CD14-positive monocyte (primary cell): ENCODE measurements at places on chromosomes 3 and 15.
A peak's percentile ranks its signal among the peaks of the same experiment; 100 is the strongest.

- DNase-seq, result no peak
Observed at GRCh38 chr3:7270731-7271130, 409.8 kb downstream of the GRM7 start.

DNA sequence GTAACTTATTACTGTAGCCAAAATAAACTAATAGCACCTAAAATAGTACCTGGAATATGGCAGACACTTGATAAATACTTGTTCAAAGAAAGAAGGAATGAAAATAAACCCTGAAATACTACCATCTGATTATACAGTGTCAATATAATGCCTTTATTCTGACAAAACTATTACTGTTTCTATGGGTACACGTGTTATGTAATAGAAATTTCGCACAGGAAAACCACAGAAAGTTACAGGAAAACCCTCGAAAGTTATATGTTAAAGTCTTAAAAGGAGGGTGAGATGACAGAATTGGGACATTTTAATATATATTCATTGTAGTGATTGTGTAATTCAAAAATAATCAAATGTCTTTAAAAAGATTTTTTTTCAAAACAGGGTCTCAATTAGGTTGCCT lies 28.8 kb downstream of the ETFA start:
- no peak for DNase-seq

GRCh38 chr3:71924721-71925120 lies 139.8 kb upstream of the PROK2 start:
- no peak for DNase-seq

DNA sequence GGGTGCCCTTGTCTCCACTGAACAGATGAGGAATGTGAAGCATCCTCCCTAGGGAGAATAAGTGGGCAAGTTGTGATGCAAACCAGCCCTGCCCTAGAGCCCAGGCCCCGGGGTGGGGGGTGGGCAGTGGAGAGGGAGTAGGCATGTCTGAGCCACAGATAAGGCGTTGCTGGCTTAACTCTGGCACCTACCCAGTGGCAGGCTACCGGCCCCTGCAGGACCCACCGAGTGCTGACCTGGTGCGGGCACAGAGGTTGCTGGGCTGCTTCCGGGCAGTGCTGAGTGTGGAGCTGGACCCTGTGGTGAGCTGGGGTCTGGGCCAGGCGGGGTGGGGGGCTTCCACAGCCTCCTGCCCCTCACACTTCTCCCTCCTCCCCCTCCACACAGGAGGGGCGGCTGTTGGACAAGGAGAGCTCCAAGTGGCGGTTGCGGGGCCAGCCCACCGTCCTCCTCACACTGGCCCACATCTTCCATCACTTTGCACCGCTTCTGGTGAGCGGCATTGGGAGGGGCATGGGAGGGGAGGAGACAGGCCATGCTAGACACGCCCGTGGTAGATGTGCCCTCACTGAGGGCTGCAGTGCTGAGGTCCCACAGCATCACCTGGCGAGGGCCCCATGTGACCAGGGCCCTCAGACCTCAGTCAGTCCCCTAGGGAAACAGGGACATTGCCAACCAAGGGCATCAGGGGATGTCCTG lies 10.1 kb downstream of the RNF123 start:
- DNase-seq, result no peak

- no peak for DNase-seq
Observed at GRCh38 chr3:72412340-72412956, 435.8 kb downstream of the SHQ1 start.

- peak; percentile 64 for DNase-seq
Observed at GRCh38 chr3:197746801-197747237, 2.9 kb upstream of the FYTTD1 start.

- DNase-seq, result peak; percentile 80
Observed at GRCh38 chr3:142993958-142994442, 7.4 kb upstream of the U2SURP start.

- DNase-seq, result no peak
Observed at GRCh38 chr3:147267434-147267833, 138.9 kb downstream of the ZIC4 start.

GRCh38 chr15:73504885-73505284 lies 61.9 kb downstream of the REC114 start:
- DNase-seq, result no peak

DNA sequence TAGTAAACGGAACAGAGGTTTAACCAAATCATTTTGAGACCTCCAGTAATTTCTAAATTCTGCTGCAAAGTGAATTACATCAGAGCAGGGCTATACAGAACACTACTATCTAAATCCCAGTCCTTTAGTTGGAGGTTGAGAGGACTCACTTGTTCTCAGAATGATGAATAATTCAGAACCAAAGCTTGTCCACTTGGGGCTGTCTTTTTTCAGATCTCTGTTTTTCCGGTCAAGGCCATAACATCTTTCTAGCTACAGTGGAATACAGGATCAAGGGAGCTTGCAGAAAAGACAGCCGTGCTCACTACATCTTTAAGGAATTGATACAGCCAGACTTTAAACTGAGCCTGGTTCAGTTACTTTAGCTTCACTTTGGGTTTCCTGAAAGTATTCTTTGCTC lies 194.5 kb downstream of the EFHB start:
- no peak for DNase-seq

- peak; percentile 57 for DNase-seq
Observed at GRCh38 chr15:59349680-59350420, 22.8 kb downstream of the MYO1E start.

DNA sequence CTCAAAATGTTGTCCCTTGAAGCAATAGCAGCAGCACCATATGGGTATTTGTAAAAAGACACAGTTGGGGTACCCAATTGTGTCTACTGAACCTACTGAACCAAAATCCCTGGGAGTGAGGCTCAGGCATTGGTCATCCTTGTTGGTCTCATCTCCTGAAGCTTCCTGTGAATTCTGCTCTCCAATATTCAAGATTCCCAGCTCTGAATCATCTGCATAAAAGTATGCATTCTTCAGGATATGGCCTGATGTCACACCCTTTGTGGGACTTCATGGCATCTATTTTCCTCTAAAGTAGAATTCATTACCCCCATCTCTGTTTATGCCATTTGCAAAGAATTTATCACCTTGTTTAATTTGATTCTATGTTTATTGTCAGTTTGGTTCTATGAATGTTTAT lies 13.3 kb upstream of the PTX3 start:
- DNase-seq, result no peak

DNA sequence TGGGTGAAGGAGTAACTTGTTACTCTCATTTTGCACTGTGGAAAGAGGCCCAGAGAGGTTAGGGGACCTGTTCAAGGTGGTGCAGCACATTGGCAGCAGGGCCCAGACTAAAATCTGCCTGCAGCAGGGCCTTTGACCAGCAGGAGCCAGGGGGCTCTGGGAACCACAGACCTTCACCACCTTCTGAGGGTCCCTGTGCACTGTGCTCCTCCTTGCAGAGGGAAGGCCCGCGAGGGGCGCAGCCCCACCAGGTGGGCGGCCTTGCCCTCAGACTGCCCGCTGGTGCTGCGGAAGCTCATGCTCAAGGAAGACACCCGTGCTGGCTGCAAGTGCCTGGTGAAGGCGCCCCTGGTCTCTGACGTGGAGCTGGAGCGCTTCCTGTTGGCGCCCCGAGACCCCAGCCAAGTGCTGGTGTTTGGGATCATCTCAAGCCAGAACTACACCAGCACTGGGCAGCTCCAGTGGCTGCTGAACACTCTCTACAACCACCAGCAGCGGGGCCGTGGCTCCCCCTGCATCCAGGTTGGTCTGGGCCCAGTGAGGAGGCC lies 61.5 kb upstream of the FGD5 start:
- no peak for DNase-seq
